Activated T-cell treated with anti-CD3 and anti-CD28 coated beads, Interleukin-2, amount 50 U/mL, for 48 hours (primary cell): ENCODE measurements at places on chromosomes 1 and 21.
A peak's percentile ranks its signal among the peaks of the same experiment; 100 is the strongest.

GRCh38 chr1:193457676-193458075 is 271.3 kb upstream of the B3GALT2 start:
- no peak for DNase-seq

DNA sequence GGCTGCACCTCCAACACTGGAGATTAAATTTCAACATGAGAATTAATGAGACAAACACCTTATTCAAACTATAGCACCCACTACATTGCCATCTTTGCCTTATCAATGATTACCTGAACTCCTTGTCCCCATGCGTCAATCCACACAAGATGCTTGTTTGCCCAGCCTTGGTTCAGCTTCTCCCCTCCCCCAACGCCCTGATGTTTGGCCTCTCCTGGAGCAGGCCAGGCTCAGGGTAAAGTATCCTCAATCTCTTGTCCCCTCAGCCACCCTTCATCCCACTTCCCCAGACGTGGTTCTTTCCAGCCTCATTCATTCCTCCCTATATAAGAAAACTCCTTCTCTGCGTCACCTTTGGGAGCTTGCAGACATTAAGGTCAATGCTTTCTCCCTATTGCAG is 11.8 kb upstream of the TRIM17 start:
- no peak for DNase-seq

DNA sequence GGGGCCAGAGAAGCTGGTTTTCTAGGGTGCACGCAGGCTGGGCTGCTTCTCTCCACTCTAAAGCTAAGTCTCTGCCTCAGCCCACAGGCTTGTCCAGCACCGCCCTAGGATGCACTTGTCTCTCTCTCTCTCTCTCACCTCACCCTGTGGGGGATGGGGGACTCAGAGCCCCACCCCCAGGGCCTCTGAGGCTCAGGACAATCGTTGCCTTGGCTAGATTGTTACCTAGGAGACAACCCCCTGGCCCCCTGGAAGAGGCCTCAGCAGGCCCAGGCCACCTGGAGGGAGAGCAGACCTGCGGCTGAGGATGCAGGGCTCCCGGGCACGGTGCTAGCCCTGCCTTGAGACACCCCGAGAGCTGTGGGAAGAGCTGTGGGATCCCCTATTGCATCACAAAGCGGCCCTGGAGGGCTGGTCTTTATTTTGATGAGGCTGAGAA is at the start of gene ACTRT2:
TSS of gene ACTRT2 (plus strand) at position 235 of the 439 bp plus-strand sequence. CDS start 220 bp downstream, outside the sequence.
- no peak for DNase-seq

GRCh38 chr1:155227261-155228095 is 19.0 kb downstream of the MTX1 start:
- peak; percentile 100 for DNase-seq

GRCh38 chr1:150881331-150882070 is 5.1 kb upstream of the ARNT start:
- no peak for DNase-seq

DNA sequence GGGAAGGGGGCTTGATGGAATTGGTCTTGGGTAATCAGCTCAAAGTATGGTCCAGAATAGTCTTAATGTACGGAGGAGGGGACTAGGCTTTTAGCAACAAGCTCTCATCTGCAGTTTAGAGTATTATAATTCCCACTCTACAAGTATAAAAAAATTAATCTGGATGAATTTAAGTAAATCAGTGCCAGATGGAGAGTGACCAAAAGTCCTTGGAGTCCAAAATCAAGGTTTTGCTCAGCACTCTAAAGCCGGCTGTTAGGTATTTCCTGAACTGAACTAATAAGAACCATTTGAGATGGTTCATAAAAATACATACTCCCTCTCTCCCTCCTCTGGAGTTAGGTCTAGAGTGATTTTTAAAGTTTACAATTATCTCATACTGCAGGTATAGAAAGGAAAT is 23.7 kb downstream of the GLUL start:
- no peak for DNase-seq

DNA sequence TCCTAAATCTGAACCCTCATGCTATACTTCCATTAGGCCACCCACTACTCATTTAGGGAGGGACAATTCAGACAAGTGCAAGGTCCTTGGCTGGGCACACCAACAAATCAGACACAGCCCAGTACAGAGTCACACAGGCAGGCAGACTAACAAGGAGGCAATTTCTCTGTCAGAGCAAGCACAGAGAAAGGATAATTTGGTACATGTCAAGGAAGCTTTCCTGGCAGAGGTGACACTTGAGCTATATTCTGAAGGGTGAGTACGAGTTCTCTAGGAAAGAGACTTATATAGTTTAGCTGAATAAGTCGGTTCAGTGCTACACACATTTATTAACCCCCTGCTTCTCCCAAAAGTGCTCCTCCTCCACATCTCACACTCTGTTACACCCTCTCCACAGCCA is 455.9 kb downstream of the OMA1 start:
- DNase-seq = no peak

- DNase-seq = no peak
Observed at GRCh38 chr1:246447501-246447900, 59.6 kb downstream of the SMYD3 start.

GRCh38 chr1:117928881-117929342 is 509 bp downstream of the GDAP2 start:
- DNase-seq = no peak

GRCh38 chr1:178693366-178693765 is 31.7 kb upstream of the RALGPS2 start:
- DNase-seq = no peak

DNA sequence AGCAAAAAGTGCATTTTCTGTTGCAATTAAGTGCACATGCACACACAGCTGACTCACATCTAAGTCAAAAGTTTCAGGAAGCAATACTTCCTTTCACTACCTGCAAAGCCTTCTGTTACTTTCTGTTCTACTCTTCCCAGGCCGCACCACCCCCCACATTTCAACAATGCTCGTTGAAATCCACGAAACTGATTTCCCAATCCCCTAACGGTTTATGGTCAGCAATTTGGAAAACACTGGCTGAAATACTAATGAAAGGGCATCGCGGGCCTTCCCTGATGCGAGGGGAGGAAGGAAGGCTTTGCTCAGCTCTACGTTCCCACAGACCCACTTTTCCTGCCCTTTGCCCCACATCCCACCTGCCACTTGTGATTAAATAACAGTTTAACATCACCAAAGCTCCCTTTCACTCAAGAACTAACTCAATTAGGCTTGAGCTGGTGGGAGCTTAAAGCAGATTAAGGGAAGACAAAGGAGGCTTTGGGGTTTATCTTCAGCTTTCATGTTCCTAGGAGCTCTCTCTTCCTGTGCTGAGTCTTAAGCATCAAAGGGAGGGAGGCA is 243.2 kb upstream of the RAB4A start:
- DNase-seq = peak; percentile 48

- peak; percentile 85 for DNase-seq
Observed at GRCh38 chr1:156656806-156657740, 15.2 kb downstream of the BCAN start.

GRCh38 chr21:41410361-41410760 is 15.7 kb upstream of the MX1 start:
- no peak for DNase-seq

DNA sequence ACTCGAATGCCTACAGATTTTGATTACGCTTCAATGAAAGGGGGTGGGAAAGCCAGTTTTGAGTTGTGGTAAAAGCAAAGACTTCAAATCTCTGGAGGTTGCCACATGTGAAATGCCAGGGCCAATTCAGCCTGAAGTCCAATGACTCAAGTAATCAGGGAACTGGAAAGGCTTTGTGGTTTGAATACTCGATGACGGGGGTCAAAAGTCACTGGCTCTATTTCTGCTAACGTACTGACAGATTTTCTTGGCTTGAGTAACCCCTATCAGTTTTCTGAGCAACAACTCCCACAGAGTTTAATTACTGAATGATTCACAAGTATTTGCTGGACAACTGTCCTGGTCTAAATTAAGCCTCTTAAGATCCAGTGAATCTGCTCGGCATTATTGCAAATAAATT is 152.2 kb downstream of the SIPA1L2 start:
- DNase-seq = no peak

GRCh38 chr1:222784916-222785315 is 29.9 kb upstream of the DISP1 start:
- DNase-seq = no peak

DNA sequence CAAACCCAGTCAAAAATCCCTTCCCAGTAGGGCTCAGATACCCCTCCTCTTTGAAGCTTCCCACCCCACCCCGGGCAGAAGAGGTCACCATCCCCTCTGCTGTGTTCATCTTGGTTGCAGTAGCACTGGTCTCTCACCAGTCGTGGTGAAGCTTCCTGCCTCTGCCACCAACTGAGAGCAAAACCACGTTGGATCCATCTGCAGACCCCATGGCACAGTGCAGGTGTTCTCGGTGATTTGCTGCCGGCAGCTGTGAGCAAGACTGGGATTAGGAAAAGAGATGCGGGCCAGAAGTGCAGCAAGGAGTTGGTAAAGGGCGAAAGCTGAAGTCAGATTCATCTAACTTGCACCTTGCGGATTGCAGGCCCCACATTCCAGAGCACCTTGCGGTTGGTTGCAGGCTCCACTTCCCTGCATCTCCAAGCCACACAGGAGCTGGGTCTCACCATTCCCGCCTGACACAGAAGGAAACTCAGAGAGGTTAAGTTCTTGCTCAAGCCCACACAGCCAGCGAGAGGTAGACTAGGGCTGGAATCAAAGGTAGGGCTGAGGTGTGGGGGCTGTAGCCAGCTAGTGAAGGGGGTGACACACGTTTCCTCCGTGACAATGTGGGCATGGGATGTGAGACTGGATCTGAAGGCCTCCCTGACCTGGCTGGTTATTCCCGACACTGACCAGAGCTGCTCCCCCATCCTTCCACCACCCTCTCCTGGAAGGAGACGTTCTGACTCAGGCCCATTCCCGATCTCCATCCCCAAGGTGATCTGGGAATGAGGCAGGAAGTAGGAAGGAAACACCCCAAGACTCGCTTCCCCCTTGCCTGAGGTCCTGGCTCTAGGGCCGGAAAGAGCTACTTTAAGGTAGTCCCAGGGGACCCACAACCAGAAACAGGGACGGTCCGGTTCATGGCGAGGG is 3.3 kb upstream of the FAM110D start:
- DNase-seq = no peak

DNA sequence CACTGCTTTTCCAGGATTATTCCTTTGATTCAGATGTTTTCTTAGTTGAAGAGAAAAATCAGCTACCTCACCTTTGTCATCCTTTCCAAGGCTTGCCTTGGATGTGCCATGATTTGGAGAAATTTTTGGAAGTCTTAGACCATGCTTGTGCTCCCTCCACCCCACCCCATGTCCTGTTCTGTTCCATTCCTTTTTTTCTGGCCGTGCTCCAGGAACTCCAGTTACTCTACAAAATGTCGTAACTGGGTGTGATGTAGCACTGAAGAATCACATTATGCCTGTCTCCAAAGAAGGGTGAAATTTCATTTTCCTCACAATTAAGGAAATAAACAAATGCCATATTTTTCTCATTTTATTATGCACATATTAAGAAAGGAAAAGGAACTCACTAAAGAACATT is 217.8 kb upstream of the ZRANB2 start:
- DNase-seq = no peak

DNA sequence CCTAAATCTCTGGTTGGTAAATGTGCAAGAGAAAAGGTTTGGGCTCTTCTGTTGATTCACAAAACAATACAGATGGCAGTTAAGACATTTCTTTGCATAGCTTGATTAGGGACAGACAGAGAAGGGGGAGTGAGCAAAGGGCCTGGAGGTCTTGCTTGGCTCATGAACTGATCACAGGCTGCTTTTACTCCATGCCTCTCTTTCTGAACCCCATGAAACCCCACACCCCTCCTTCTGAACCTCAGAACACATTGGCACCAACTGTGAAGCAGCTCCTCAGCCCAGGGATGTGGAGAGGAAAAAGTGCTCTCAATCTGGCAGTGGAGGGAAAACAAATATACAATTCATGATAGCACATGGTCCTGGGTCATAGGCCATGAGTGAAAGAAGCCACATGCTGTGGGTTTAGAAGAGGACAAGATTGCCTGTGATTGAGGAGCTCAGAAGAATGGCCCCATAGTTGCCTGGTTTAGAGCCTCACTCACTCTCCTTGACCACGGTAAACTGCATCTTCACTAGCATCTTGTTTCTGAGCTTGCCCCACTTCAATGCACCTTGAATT is 111.6 kb upstream of the GADD45A start:
- DNase-seq = no peak

- no peak for DNase-seq
Observed at GRCh38 chr1:77048615-77049005, 170.6 kb downstream of the PIGK start.

GRCh38 chr1:207817166-207817565 is 65.3 kb downstream of the CD46 start:
- no peak for DNase-seq

DNA sequence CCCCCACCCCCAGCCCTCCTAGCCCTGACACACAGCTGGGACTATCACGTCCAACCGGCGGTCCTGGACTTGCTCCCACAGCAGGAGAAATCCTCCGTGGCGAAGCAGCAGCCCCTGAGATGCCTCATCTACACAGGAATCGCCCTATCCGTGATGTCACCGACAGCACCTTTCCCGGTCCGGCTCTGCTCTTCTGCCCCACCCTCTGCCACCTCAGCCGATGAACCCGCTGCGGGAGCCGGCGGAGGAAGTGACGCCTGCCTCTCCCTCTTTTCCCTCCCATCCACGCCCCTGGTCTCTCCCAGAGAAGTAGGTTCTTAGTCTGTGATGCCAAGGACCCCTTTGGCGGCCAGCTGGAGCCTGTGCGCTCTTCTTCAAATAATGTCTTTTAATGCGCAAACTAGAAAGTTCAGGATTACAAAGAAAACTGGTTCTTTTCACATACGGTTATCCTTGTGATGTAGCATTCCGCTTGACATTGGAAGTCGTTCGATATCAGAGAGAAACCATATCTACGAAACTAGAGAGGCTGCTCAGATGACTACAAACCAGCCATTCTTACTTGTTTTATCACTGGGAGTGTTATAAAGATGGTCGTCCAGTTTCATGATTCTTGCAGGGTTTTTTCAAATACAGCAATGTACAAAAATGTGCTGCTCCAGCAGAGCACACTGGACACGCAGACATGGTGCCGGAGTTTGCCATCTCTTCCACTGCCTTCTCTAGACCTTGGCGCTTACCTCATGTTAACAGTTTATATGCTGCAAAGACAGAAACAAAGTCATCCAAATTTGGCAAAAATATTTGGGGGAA is 120.3 kb downstream of the PPIAL4G start:
- peak; percentile 66 for DNase-seq

GRCh38 chr1:235624721-235625333 is 24.8 kb downstream of the GNG4 start:
- no peak for DNase-seq

DNA sequence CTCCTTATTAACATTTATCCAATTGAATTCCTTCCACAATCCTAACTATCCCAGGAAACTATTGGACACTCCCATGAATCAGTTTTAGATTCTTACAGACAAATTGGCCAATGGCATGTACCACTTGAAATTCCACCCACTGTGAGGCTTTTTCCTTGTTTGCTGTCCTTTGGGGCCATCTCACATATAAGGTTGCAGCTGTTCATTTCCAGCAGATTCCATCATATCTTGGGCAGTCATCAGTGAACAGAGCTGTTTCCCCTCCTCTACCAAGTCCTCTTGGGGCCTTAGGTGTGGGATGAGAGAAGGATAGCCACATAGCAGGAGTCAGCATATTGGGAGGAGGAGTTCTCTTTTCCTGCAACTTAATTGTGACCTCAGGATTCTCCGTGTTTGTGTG is 109.1 kb downstream of the HHAT start:
- DNase-seq = no peak

GRCh38 chr1:15176120-15176519 is 22.6 kb downstream of the TMEM51 start:
- DNase-seq = no peak
